Testis (tissue), 5 donors: ENCODE measurements at places on chromosomes 6 and 20. TPM values are rescaled to one million over a fixed set of nuclear protein-coding genes. Genes with fewer than 3 reads are reported as not detected.

The PROKR2 gene
- total RNA-seq: 0.71 TPM

The MRS2 gene
- total RNA-seq: 27.2 TPM

GRCh38 chr20:19114410-19114809 lies 98.0 kb upstream of the SLC24A3 start:
- DNase-seq: no peak

DNA sequence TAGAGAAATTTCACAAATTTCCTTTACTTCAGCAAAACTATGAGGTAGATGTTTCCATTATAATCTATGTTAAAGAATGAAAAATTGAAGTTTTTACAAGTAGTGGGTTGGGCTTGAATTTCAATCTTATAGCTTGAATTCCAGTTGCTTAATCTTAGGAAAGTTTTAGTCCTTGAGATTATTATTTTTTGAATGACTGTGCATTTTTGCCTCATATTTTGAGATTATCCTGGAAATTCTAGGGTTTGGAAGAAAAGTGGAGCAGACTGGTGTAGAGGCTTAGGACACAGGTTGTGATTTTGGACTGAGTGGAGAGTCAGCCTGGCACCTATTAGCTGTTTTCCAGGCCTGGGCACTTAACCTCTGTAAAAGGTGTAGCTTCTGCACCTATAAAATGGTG lies 5.7 kb downstream of the MTCL3 start:
- DNase-seq: no peak

DNA sequence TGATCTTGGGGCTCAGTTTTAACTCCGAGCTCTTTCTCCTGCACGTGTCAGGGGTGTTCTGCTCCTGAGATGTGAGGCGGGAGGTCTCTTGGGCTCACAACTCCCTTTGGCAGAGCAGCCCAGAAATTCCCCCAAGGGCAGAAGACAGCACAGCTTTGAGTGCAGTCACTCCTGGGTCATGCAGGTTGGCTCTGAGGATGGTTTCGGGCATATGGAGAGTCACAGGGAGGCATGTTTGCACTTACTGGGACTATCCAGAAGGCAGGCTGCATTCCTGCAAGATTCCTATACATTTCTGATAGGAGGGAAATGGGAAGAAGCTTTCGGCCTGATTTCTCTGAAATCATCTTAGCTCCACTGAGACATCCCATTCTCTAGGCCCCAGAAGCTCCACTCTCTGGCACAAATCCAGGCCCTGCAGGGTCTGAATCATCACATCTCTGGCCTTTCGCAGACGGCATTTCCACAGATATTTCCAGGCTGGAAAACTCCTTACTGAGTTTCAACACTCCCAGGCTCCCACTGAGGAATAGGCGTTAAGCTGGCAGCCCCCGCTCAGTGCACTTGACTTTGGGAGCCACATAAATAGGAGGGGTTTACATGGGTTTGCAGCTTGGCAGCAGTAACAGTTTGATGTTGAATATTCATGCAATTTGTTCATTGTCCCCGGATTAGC lies 39.7 kb downstream of the AGPAT4 start:
- no peak for DNase-seq
